ENCODE measurements at places on chromosomes 4 and X.

DNA sequence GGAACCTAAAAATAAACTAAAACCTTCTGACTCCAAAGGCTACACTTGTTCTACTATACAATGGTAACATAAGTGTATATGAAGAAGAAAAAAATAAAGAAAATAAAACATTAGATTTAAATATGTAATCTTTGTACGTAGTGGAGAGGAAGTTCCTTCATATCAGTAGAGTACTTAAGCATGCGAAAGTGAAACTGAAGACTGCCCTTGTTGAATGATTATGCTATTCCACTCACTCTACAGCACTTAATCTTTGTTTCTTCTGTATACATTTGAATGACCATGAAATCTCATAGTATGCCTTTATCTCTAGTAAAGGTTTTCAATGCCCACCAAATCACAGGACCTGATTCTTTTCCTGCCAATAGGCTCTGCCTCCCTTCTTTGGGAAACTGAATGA, 78.9 kb downstream of the NDST3 start:
- no peak for DNase-seq

DNA sequence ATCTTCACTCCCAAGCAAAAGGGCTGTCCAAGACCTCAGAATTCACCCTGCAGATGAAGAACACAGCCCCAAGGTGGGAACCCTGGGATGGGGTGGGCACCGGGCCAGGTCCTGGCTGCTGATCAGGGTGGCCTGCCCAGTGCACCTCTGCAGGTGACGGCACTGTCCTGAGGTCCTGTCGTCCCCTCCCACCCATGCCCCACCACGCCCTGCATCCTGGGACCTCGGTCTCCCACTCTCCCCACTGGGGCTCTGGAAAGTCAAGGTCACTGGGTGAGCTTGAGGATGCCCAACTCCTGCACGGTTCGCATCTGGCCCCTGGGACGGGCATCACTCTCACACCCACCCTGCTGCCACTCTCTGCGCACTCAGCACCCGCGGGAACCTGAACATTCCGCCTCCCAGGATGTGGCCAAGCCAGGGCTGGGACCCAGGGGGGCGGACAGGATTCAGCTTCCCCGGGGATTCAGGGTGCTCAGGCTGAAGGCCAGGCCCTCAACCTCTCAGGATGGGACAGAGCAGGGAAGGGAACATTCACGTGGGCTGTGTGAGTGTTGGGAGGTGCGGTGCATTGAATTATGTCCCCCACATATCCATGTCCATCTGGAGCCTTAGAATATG, 115.9 kb downstream of the CPZ start:
- no peak for DNase-seq

- no peak for DNase-seq
Measured at GRCh38 chrX:138504273-138504672, 207.2 kb downstream of the FGF13 start.

DNA sequence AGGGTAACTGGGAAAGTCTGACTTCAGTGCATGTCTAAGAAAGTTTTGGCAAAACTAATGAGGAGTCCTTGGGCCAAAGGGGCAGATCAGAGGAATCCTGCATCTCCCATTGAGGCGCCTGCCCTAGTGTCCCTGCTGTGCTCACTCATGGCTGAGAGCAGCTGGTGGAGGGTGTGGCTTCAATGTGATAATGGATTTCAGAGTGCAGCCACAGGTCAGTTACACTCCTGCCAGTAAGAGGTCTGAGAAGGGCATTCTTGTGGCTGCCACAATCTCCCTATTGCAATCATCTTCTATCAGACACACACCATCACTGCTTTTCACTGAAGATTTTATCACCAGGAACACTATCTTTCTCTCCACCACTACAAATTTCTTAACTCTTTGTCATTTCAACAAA, 457.1 kb downstream of the MID1IP1 start:
- no peak for DNase-seq

GRCh38 chr4:11111876-11112275, 316.8 kb downstream of the HS3ST1 start:
- no peak for DNase-seq

DNA sequence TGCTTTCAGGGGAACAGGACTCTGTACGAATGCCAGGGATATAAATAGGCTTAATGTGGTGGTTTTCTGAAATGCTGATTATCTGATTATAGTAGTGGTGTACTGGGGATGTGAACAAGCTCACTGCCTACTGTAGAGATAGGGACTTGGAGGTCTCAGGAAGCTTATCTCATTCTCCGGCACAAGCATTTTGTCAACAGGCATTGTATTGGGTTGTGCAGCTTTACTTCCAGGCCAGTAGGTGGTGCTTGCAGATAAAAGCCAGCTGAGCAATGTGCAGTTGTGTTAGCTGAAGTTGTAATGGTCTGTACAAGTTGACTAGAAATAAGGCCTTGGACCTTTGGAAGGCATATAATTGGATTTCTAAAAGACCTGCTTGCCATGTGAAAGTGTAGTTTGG, 49.5 kb upstream of the TMLHE start:
- DNase-seq: no peak

All from activated CD8-positive, alpha-beta memory T cell treated with anti-CD3 and anti-CD28 coated beads, Interleukin-2, amount 10 ng/mL, durations not matched to agents 7 days and 5 days (primary cell).